ENCODE measurements at places on chromosomes 2 and 18.

DNA sequence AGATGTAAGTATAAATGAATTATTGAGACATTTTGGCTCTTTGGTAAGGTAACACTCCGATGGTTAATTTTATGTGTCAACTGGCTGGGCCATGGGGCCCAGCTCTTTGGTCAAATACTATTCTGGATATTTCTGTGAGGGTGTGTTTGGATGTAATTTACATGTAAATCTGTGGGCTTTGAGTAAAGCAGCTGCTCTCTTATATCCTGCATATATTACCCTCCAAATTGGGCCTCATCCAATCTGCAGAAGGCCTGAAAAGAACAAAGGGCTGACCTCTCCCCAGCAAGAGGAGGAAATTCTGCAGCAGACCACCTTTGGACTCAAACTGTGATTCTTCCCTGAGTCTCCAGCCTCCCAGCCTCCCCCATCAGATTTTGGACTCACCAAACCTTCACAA is 464.1 kb downstream of the PLCL1 start:
- no peak for DNase-seq

DNA sequence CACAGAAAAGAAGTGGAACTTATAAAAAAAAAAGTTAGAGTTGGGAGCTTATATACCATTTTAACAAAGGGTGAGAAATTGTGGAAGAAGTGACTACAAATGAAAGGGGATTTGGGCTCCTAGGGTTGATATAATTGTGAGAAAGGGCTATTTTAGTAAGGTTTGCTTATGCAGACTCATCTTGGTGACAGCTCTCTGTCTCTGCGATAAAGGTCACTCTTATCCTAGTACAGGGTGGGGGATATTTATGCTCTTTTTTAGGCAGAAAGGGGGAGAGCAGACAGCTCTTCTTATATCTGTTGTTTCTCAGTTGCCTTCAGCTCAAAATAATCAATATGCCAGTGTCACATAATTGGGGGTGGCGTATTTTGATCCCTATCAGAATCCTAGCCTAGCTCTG is 31.3 kb upstream of the CHMP1B start:
- no peak for DNase-seq

- DNase-seq: no peak
These were observed 16.4 kb upstream of the CNRIP1 start for GRCh38 chr2:68336192-68336591.

GRCh38 chr18:41569867-41570266 is 385.2 kb upstream of the PIK3C3 start:
- no peak for DNase-seq

DNA sequence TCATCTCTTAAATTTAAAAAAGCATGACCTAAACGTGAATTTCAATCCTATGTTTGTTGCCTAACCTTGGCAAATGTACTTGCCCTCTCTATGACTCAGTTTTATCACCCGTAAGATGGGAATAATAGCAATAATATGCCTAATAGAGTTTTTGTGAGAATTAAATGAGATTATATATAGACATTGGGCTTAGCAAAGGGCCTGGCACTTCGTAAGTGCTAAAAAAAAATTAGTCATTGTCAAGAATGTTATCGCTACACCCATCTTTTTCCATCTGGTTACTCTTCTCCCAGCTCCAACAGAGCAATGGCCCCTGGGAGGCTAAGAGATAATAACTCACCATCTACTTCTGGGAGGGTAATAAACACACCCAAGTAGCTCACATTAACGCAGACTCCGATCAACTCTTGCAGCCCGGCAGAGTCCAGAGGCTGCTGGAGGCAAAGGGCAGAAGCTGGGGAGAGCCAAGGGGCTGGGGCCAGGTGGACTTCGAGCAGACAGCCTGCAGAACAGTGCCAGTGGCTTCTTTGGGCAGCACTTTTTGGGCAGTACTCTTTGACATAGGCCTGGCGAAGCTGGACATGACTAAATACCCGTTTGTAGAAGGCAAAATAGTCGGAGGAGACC is 63.9 kb upstream of the STPG4 start:
- no peak for DNase-seq

DNA sequence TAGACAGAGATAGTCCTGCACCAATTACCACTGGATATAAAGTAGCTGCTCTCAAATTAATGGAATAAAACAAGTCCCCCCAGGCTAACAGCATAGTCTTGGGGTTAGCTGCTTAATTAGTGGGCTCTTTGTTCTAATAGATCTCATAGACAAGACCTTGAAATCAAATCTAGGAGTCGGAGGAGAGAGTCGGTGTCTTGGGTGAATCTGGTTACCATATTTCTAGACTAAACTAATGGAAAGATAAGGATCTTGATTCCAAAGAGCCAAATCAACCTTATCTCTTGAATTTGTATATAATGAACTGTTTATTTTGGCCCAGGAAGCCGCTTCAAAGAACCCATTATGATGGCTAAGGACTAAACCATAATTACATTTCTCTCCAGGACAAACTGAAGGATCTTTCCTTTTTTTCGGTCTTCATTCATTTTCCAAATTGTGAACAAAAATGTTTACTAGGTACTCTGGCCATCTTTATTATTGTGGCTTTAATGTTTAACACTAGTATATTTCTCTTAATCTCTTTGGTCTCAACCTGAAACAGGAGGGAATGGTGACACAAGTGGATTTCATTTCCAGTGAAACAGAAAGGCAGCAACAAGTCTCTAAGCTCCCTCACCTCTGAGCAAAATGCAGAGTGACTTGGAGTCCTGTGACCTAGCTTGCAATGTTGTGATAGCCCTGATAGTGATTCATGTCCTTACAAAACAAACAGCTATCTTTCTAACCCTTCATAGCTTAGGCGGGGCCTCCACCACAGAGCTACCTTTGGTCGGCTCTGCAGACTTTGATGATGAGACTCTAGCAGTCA is 137.9 kb upstream of the PARD3B start:
- no peak for DNase-seq

DNA sequence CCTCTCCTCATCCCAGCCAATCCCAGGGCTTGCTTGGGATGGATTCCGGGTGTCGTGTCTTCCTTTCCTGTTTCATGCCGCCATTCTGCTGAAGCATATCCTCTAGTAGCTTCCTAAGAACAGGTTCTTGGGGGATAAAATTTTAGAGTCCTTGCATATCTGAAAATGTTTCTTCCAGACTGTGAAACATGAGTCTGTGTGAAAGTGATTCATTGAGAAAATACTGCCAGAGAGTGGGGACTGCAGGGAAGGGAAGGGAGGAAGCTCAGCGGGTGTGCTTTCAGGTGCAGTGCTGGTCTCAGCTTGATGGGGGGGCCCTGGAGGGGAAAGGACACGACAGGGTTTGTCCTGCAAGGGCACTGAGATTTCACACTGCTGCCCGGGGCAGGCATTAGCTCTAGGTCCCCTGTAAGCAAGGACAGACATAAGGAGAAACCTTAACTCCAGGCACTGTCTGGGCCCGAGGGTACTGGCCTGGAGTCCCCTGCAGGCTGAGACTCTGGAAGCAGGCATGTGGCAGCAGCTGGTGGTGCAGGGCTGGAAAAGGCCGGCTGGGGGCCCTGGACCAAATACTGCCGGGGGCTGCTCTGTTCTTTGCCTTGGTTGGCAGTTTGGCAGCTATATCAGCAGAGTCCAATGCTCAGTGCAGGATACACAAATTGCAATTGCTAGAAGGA is 97.6 kb upstream of the HS6ST1 start:
- no peak for DNase-seq

DNA sequence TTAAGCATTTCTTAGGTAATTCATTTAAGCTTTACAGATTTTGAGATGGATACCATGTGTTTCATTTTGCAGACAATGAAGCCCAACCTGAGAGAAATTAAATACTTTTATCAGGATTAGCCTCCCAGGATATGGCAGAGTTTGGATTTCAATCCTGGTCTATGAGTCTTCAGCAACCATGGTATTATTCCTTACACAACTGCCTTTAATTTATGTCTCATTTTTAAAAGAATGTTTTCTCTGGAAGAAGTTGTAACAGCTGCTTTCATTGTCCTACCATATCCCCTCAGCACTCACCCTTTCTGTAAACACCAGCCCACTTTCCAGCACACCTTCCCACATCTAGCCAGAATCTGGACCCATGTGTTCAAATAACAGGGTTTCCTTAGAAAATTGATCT is 863.7 kb upstream of the VRK2 start:
- no peak for DNase-seq

DNA sequence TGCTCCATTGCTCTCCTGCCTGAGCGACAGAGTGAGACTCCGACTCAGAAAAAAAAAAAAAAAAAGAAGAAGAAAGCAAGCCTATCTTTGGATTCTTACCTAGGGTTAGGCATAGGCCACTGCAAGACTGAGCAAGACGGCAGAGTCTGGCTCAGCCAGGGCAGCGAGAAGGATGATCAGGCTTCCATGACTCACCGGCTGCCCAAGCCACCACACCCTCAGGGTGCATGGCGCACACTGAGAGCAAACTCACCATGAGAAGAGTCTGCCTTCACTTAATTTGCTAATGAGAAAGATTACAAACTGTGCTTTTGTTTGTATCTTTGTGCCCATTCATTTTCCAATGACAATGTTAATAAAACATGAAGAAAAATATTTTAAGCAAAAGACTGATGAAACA is 8.2 kb downstream of the FAM110C start:
- DNase-seq: no peak

DNA sequence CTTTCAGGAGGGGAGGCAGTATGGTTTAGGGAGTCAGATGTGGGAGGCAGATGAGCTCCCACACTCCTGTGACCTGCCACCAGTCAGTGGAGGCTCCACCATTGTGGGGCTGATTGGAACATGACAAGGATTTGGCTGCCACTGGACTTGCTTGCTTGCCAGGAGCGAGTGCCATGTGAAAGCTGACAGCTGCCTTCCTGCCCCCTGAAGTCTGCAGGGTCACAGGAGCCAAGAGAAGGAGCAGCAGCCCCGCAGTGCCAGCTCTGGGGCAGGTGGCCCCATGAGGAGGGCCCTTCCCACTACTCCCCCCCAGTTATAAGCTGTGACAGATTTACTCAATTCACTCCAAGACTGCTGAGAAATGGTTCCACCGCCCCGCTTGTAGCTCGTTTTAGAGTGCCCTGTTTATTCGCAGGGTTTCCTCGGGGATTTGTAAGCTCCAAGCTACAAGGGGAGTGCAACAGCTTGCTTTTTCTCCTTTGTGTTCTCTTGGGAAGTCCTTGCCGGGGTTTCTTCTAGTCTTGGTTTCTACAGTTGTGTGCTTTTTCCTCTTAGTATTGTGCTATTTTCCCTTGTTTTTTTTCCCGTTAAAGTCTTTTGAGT is 414.3 kb downstream of the MEIS1 start:
- no peak for DNase-seq

DNA sequence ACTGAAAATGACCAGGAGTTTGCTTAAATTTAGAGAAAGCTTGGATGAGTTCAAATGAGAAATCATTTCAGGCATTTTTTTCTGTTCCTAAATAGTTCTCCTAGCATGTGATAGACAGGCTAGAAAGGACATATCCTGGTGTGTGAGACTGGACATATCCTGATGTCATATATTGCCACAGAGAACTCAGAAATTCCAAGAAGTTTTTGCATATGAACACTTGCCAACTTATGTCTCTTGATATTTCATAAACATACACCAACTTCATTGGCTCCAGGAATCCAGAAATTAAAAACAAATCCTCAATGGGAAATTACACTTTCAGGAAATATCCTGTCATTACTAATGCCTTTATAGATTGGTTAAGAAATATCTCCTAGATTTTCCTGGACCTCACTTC is 2.9 kb upstream of the SERPINB4 start:
- DNase-seq: no peak

- no peak for DNase-seq
These were observed 1641.9 kb upstream of the PIK3C3 start for GRCh38 chr18:40313030-40313642.

- no peak for DNase-seq
These were observed 1.1 kb upstream of the TMEFF2 start for GRCh38 chr2:192195548-192196418.

Measured in CD4-positive, alpha-beta T cell treated with Interleukin-15 for 4 hours (primary cell).